AG04450 (cell line): ENCODE measurements at places on chromosomes 3 and 15.

DNA sequence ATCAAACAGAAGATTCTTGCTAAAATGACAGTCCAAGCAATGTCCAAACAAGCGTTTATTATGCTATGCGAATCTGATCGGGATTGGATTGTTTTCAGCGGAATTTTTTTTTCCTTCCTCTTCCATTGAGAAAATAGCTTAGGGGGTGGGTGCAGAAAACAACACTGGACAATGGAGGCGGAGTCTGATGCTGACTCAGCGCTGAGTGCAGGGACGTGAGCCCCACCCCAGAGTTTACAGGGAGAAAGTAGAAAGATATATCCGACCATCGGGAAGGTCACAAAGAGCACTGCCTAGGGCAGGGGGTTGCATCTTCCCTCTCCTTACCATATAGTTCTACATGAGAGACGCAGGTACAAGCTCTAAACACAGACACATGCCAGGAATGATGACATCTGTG is 117.0 kb downstream of the FOXP1 start:
- no peak for DNase-seq

DNA sequence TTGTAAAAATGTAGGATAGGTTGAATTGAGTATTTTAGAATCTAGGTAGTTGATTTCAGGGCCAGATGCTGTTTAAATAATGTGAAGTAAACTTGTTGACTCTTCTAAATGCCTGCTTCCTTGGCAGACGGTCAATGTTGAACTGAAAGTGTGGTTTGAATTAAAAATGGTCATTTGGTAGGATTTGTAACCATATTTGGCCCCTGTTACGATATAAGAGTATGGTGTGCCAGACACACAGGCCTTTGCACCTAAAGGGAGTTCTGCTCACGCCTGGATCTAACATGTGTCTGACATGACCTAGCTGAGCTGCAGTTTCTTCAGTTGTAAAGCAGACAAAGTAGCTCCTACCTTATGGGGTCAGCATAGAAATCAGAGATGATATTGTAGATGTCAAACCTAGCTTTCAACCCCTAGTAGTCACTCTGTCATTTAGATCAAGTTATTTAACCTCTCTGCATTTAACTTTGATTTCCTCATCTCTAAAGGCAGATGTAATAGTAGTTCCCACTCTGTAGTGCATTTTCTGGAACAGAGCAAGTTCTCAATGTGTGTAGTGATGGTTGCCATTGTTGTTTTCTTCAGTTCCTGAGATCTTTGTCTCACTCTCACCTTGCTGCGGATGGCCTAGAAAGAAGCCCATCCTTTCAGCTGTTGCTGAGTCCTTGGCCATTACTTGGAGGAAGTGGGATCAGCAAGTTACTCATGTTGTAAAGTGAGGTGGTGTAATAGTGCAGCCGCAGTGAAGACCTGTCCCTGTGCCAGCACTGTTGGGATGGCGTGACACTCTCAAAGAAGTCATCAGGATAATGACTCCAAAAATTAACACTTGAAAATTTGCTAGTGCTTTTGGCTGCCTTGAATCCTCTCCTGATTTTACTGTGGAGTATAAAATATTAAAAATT is 90.2 kb downstream of the GHSR start:
- no peak for DNase-seq

- no peak for DNase-seq
These were observed 141.3 kb upstream of the UBE2E1 start for GRCh38 chr3:23664459-23664858.

GRCh38 chr15:38847666-38848065 is 283.1 kb upstream of the RASGRP1 start:
- DNase-seq, result no peak

GRCh38 chr3:42129014-42129953 is 38.1 kb downstream of the TRAK1 start:
- no peak for DNase-seq

DNA sequence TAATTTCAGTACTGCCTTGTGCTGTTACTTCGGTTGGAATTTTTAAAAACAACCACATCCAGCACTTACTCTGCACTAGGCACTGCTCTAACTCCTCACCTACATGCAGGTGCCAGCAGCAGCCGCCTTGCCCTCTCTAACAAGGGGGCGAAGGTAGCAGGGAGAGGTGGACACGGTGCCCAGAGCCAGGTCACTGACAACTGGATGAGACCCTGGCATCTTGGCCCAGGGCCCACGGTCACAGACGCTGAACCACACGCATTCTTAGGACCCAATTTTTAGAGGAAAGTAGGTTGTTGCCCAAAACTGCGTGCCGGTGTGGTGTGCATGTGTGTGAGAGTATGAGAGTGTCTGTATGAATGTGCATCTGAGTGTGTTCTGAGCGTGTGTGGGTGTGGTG is 63.4 kb upstream of the GATA2 start:
- DNase-seq, result no peak

DNA sequence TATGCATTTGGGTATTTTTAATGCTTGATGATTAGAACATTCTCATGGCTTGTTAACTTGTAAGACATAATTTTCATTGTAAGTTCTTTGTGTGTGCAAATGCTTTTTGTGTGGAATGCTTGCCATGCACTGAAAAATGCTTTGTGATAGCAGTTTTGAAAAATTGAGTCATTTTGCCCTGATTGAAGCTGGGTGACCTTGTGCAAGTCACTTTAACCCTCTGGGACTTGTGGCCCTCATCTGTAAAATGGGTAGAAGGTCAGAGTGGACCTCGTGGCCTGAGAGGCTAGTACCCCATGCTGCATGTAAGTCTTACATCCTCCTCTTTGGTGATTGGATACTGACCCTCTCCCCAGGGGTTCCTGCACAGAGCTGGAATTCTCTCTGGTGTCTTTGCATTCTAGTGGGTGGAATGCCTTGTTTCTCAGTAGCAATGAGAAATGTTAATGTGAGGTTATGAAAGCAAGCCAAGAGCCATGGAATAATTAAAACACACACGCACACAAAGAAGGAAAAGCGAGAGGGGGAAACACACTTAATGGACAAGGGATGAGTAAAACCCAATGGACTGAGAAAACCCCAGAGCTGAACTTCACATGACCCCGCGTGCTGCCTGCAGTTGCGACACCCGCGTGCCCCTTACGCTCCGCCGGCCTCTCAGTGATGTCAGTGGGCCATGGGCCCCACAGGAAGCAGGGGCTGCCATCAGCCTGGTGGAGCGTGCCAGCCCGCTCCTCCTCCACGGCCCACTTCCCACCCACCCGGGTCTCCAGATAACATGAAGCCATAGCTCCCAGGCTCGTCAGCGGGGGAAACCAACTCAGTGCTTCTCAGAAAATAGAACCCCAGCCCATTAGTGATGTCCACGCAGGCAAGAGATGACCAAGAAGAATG is 44.0 kb downstream of the SMAD3 start:
- DNase-seq, result peak; percentile 97

DNA sequence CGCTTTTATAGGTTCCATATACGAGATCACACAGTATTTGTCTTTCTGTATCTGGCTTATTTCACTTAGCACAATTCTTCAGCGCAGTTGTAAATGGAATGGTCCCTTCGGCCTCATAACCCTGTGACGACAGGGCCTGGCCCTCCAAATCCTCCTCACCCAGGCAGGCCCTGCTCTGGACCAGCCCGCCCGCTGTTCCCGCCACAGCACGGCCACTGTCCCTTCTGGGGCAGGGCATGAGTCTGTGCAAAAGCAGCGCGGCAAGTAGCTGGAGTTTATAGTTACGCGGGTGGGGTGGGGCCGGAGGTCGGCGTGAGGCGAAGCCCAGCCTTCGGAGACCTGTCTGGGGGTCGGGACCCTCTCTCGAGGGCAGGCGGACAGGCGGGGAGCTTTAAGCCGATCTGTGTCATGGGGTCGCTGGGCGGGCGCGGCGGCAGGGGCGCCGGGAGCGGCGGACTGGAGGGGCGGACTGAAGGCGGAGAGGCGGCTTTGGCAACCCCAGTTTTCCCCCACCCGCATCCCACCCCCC is 543 bp downstream of the ARPIN start:
- DNase-seq, result no peak

DNA sequence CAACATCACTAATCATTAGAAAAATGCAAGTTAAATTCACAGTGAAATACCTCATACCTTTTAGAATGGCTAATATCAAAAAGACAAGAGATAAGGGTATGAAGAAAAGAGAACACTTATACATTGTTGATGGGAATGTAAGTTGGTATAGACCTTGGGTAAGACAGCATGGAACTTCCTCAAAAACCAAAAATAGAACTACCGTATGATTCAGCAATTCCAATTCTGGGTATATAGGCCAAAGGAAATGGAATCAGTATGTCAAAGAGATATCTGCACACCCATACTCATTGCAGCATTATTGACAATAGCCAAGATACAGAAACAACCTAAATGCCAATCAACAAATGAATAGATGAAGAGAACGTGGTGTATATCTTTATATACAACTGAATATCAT is 166.8 kb upstream of the LRRN1 start:
- DNase-seq, result no peak

DNA sequence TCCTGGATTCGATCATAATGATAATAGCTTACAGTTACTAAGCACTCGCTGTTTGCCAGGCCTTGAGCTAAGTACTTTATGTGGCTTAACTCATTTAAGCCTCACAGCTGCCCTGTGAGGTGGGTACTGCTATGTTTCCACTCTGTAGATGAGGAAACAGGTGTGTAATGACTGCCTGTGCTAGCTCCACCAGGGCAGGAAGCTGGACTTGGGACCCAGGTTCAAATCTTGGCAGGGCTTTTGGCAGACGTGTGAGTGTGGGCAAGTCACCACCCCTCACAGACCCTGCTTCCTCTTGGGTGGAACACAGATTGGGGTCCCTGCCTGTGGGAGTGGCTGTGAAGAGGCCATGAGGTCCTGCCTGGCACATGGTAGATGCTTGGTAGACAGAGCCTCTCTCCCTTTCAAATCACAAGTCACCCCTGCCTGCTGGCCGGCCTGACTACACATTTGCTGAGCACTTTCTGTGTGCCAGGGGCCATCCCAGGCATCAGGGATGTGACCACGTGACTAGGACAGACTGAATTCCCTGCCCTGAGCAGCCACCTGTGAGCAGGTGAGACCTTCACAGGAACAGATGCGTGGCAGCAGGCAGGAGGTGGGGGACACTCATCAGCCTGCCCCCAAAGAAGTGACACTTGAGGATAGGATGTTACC is 3.7 kb downstream of the EFCC1 start:
- no peak for DNase-seq

- DNase-seq, result no peak
These were observed 27.1 kb upstream of the TPRG1 start for GRCh38 chr3:189144645-189145044.
